ENCODE measurements at places on chromosomes 4 and X.

GRCh38 chr4:1632109-1633104 lies 51.7 kb downstream of the FAM53A start:
- DNase-seq = no peak

DNA sequence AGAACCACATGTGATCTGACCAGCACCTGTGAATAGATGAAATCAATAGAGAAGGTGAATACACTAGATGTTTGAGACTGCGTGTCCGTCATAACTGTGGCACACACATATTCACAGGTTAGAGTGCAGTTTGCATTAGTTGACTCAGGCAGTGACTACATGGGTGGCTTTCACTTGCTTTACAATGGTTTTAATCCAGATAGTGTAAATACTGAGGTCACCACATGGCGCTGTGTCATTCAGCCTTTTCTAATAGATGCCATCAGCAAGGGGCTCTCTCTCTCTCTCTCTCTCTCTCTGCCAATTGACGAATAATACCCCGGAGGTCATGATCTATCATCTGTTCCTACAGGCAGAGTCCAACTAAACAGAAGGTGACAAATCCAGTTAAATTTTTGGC lies 30.7 kb upstream of the FGF13 start:
- DNase-seq = no peak

DNA sequence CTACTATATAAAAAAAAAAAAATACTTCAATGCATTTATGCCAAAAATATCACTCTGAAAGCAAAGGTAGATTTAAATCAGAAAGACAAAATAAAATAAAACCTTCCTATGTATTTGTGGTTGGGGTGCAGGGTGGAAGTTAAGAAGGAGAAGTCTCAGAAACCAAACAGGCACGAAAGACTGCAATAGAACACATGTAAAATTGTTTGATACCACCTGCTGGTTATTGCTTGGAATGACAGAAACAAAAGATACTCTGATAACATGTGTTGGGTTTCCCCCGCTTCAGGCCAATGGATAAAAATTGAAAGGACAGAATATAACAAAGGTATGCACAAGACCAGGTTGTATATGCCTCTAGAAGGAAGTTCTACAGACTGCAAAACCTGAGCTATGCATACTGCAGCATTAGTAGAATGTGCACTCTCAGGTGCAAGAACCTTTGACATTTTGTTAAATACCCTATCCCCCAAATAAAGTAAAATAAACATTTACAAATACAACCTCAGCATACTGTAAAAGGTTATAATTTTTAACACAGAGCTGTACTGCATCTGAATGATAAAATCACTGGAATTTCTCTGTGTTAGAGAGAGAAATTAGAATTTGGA lies 118.8 kb downstream of the GABRA2 start:
- DNase-seq = no peak

DNA sequence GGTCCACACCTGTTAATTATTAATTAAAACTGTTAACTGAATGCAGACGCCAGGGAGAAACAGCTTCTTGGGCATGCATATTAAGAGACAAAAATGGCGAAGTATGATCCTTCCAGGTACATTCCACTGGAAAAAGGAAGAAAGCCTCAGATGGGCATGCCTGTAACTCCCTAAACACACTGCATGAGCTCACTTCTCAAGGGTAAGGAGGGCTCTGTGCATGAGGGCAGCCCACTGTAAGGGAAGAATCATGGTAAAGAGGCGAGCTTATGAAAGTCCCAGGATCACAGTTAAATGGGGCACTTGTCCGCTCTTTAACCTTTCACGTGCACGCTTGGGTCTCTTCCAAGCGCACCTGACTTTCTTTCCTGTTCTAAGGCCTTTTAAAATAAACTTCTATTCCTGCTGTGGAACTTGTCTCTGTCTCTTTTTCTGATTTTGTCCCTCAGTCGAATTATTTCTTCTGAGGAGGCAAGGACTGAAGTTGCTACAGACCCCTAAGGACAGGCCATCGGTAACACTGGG lies 321.7 kb downstream of the PPP1R2C start:
- no peak for DNase-seq

DNA sequence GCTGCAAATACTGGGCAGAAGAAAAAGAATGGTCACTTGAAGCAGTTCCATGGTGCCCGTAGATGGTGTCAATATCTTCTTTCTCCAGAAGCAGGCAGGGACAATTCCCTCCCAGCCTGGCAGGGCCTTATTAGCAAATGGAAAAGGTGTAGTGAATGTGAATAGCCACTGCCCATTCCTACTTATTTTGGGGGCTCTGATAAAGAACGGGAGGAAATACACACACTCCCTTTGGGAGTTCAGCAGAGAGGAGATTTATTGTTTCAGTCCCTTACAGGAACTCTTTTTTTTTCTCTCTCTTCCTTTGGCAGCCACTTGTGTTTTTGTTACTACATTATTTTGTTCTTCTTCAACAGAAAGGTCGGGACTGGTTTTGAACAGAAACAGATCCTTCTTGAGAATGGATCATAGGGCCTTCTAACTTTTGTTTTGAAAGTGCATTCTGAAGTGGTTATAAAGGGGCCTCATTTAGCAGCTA lies at the start of gene EMCN:
Gene EMCN, minus strand, starts transcription at position 159 of the 478 bp plus-strand sequence. Its CDS starts 108 bp downstream, at position 51.
- no peak for DNase-seq

DNA sequence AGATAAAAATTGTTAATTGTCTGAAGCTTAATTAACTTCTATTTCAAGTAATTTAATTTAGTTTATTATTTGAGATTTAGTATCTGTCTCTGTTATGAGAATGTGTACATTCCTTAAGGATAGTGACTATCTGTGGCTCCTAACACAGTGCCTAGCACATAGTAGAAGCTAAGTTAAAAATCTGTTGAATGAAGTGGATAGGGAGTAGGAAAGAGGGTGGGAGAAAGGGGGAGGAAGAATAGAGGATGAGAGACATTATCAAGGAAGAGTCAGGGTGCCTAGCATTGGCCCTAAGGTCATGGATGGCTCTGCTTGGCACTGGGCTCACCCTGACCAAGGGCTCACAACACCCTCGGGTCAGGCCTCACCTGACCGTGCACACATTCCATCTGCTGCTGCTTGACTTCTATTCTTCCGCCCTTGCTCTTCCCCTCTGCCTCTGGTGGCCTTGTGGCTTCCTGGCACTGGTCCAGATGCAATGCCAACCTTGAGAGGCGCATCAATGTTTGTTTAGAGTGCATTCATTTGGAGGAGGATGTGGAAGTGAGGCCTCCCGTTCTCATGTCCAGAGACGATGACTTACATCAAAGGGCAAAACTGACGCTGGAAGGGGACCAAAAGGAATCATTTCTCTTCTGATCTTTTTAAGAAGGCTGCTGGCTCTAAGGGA lies 42.3 kb downstream of the TRIM2 start:
- DNase-seq = no peak

- no peak for DNase-seq
These were observed 46.9 kb upstream of the NFKB1 start for GRCh38 chr4:102454268-102454667.

DNA sequence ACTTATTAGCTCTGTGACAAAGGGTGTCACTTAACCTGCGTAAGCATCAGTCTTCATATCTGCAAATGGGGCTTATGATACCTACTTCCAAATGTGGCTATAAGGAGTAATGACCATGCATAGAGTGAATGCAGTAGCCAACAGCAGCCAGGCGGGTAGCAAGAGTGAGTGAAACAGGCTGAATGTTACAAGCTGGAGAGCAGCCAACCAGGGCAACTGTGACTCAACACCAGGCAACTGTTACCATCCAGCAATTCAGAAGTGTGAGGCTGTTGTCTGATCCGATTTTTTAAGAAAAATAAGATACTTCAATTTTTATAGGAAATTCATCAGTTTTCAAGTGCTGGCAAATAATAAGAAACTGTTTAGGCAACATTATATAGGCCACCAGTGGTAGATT lies 270.2 kb upstream of the TAPT1 start:
- no peak for DNase-seq

DNA sequence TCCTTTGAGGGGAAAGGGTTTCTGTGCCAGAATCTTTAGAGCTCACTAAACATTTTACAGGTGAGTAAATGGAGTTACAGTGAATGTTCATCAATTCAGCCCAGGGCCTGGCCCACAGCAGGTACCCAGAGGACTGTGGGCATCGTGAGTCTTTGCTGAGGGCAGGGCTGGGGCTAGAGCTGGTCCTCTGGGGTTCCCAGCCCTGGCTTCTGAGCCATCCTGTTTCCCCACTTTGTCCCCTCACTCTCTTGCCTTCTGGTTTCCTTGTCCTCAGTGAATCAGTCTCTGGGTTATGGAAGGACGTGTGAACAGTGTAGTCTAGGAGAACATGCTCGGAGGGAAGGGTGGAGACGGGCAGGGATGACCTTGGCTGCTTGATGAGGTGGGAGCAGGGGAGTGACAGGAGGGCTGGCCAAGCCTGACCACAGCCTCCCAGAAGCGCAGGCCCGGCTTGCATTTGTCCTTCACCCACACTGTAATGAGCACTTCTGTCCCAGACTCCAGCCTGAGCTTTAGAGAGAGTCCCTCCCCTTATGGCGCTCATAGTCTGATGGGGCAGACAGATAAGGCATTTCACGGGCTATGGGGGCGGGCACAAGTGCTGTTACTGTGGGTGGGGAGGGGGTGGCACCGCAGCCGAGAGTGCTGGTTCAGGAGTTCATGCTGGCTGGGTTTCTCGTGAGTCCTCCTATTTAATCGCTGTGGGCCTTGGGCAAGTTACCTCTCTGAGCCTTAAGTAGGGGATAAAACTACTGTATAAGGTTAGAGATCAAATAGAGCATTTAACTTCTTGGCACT lies 17.3 kb downstream of the TBC1D14 start:
- DNase-seq = no peak

DNA sequence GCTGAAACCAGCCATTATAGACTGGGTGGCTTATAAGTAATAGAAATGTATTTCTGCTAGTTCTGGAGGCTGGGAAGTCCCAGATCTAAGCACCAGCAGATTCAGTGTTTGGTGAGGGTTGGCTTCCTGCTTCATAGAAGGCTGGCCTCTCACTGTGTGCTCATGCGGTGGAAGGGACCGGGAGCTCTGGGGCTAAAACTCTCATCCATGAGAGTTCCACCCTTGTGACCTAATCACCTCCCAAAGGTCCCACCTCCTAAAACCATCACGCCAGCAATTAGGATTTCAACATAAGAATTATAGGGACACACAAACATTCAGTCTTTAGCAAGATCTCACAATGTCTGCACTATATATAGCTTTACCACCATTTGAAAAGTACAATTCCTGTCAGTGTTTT lies 215.2 kb downstream of the CBR4 start:
- DNase-seq = no peak

GRCh38 chr4:99378876-99379275 lies 26.3 kb upstream of the ADH1C start:
- no peak for DNase-seq

- DNase-seq = no peak
These were observed 71.5 kb upstream of the SLC39A8 start for GRCh38 chr4:102416765-102417164.

- peak; percentile 15 for DNase-seq
These were observed 395.0 kb downstream of the DTHD1 start for GRCh38 chr4:36676139-36677050.

All from COR-L47 (cell line).